CD4-positive, alpha-beta T cell treated with Interleukin-6 at 100 ng/mL for 8 hours (primary cell): ENCODE measurements at places on chromosomes 1 and 21.

GRCh38 chr1:211842518-211842917, 12.0 kb upstream of the LPGAT1 start:
- no peak for DNase-seq

DNA sequence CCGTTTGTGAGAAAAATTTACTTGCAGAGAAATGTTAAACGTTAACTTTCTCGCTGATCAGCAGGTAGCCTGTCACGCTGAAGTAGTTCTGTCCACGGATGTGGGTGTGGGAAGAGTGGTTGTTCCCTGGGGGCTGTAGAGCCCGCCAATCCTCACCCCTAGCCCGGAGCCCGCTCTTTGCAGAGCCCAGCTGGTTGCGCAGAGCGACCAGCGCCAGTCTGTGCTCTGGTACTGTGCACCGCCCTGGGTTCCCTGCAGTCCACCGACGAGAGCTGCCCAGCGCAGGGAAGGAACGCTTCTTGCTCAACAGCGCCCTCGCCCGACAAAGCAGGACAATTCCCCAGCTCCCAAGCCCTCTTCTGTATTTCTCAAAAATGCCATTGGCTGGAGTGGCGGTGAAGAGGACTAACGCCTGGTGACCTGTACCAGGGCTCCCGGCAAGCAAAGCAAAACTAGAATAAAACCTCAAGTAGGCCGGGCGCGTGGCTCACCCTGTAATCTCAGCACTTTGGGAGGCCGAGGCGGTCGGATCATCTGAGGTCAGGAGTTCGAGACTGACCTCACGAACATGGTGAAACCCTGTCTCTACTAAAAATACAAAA, 3.3 kb downstream of the RIPPLY3 start:
- DNase-seq = peak; percentile 75

GRCh38 chr1:244302876-244303609, 148.7 kb downstream of the ADSS2 start:
- DNase-seq = no peak

DNA sequence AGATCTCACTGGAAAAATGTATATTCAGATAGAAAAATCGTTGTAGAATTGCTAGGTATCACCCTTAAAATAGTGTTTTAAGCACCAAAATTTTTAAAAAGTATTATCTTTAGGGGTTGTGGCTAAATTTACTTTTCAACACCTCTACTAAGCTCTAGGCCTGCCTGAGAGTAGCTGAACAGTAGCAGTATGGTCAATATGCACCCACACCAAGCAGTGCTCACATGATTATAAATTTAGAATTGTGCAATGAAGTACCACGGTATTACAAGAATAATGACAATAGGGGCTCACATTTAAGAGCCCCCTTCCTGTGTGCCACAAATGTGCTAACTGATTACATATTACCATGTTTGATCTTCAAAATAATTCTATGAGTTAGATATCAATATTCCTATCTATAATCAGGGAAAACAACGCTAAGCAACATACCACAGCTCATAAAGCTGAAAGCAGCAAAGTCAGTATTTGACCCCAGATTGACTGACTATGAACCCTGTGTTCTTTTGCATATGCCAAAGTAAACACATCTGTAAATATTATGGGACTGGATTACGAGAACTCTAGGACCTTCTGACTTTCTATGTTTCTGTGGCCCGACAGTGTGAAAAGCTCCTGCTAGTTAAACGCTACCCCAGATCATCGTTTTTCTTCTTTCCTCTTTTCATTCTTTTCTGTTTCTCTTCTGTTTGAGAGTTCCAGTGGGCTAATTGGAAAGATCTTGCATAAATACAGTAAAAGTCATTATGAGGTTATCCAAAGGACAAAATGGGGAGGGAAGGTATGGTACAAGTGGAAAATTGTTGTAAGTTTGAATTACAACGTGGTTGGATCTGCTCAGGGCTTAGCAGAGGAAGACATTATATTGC, 201.1 kb upstream of the C1orf87 start:
- DNase-seq = no peak

- DNase-seq = no peak
Observed at GRCh38 chr1:30523055-30524020, 200.0 kb downstream of the MATN1 start.

GRCh38 chr1:15452866-15453571, 3.5 kb upstream of the CELA2A start:
- no peak for DNase-seq

- DNase-seq = no peak
Observed at GRCh38 chr1:90708826-90709225, 8.3 kb downstream of the BARHL2 start.

DNA sequence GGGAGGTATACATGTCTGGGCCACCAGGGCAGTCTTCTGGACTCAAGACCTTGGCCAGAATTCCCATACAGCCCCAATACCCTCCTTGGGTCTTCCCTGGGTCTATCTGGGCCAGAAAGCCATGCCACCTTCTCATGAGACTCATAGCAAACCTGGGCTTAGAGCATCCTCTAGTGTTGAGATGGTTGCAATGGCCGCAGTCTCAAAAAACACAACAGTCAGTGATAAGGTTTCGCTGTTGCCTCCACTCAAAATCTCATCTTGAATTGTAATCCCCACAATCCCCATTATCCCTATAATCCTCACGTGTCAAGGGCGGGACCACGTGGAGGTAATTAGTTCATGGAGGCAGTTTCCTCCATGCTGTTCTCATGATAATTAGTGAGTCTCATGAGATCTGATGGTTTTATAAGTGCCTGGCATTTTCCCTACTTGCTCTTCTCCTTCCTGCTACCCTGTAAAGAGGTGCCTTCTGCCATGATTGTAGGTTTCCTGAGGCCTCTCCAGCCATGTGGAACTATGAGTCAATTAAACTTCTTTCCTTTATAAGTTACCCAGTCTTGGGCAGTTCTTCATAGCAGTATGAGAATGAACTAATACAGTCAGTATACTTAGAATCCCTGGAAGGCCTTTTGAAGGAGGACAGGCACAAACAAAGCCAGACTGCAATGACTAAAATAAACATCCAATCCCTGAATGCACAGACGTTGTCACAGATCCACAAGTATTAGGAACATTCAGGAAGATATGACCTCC, 77.0 kb downstream of the CTH start:
- no peak for DNase-seq

- no peak for DNase-seq
Observed at GRCh38 chr21:16420031-16420724, 690.4 kb downstream of the USP25 start.

- peak; percentile 60 for DNase-seq
Observed at GRCh38 chr1:2212532-2213491, 15.3 kb upstream of the SKI start.

GRCh38 chr1:2840036-2840809, 38.7 kb upstream of the TTC34 start:
- peak; percentile 80 for DNase-seq

DNA sequence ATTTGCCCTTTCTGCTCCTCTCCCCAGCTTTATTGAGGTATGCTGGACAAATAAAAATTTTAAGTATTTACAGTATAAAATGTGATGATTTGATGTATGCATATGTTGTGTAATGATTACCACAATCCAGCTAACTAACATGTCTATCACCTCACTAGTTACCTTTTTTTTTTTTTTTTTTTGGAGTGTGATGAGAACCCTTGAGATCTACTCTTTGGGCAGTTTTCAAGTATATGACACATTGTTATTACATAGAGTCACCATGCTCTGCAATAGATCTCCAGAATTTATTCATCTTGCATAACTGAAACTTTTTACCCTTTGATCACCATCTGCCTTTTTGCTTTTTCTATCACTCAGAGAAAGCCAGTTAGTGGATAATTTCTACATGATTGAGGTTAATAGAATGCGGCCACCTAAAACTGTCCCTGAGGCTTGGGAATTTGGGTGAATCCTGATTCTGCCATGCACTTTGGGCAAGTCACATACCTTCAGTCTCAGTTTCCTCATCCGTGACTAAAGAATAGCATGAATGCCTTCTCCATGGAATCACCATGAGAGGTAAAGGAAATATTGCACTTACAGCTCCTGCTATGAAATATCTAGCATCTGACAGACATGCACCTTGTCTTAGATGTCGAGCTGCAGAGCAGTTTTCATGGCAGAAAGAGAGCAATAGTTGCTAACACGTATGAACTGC, 295.2 kb downstream of the DISC1 start:
- no peak for DNase-seq

DNA sequence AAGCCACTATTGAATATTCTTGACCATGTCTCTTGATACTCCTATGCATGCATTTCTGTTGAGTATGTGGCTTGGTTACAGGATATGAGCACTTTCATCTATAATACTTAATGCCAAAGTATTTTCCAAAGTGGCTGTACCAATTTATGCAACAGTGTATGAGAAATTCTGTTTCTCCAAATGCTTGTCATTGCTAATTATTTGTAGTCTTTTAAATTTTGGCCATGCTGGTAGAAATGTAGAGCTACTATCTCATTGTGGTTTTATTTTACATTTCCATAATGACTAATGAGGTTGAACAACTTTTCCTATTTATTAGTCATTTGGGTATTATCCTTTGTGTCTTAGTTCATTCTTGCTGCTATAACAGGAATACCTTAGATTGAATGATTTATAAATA, 71.4 kb upstream of the TSPAN2 start:
- no peak for DNase-seq

DNA sequence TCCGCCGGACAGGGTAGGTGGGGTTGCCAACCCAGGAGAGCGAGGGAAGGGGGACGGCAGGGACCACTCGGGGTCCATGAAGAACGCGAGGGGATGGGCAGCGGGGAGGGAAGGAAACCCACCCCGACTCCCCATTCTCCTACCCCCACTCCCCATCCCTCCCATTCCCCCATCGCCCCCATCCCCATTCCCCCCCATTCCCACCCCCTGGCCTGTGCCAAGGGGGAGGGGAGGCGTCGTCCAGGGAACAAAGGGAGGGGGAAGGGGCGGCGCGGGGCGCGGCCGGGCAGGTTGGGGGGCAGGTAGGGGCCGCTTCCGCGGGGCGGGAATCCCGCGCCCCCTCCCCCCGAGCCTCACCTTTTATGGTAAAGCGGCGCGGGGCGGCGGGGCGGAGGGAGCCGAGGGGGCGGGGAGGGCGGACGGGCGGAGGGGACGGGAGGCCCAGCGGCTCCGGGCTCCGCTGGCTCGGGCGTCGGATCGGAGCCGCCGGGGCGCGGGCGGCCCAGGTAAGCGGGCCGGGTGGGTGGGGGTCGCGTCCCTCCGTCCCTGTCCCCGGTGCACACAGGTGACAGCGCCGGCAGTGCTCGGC, at the start of gene FBLIM1:
Gene FBLIM1, plus strand, starts transcription at position 453 of the 589 bp plus-strand sequence. CDS start 6,189 bp downstream, outside the sequence.
- no peak for DNase-seq

GRCh38 chr1:6535214-6535613, 19.1 kb downstream of the NOL9 start:
- no peak for DNase-seq

DNA sequence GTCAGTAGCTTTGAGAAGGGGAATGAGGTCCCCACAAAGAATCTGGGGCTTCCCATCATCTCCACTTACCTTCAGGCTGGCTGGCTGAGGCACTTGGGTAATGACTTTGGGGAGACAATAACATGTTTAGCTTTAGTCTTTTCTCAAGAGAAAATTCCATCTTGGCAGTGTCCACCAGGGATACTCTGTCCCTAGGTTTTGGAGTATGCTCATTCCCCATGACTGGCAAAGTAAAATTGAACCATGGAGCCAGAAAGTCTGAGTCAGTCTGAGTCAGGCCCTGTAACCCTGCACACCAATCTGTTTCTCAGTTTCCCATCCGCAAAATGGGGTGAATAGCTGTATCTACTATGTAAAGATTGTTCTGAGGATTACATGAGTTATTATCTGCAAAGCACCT, 28.2 kb downstream of the RUNX1 start:
- DNase-seq = no peak

GRCh38 chr1:24309762-24310485, 9.2 kb upstream of the GRHL3 start:
- DNase-seq = no peak

DNA sequence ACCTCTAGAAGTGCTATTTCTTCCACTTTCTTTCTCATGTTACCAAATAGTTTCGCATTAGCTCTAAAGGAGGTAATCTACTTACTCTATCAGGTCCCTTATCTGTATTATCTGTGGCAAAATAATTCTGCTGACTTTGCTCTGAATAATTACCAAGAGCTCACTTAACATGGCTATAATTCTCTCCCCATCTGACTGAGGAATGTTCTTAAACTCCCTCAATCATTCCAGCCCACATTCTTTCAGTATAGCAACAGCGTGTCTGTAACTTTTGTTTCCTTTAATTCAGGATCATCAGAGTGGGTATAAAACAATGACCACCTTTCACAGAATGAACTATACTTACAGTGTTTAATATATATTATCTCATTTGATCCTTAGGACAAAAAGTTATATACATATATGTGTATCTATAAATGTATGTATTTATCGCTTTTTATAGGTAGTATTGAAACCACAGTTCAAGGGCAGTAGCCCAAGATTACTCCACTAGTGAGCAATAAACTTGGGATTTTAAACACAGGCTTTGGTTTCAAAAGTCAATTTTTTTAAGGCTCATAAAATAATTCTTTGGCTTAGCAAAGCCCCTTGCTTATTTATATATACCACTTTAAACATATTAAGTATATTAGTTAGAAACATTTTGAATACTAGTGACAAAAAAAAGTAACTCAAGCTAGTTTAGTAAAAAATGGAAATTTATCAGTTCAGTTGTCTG, 36.1 kb upstream of the ST6GALNAC3 start:
- DNase-seq = no peak

GRCh38 chr21:43979654-43980053, 32.5 kb upstream of the TRAPPC10 start:
- no peak for DNase-seq

- DNase-seq = no peak
Observed at GRCh38 chr1:218866507-218866906, 307.2 kb upstream of the LYPLAL1 start.

- DNase-seq = no peak
Observed at GRCh38 chr1:153456396-153456795, 4.1 kb downstream of the S100A7 start.

- no peak for DNase-seq
Observed at GRCh38 chr1:157025385-157025784, 20.2 kb downstream of the ARHGEF11 start.

DNA sequence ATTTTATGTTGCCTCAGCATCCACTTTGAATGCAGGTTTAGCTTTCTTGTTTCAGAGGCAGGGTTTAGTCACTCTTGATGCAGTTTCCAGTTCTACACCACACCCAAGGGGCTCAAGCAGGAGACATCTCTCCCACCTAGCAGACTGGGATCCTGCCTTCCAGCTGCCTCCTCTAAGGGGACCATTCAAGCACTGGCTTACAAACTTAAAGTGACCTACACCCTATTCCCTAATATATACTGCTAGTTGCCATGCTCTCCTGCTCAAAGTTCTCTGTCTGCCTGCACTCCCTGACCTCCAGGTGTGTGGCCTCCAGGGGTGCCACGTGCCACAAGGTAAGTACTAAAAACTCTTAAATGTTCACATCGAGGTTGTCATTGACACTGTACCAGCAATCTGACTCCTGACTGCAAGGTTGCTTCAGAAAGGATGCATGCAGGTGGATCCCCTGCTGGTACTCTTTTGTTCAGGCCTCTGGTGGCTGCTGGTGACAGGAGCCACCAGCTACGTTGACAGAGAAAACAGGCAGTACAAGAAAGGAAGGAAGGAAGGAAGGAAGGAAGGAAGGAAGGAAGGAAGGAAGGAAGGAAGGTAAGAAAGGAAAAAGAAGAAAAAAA, 185.9 kb downstream of the COQ8A start:
- no peak for DNase-seq
